ENCODE measurements at places on chromosomes 12 and 14.

GRCh38 chr14:92585981-92586937 lies 72.7 kb downstream of the RIN3 start:
- DNase-seq = no peak

GRCh38 chr14:67492538-67492937 lies 4.0 kb upstream of the TMEM229B start:
- no peak for DNase-seq

GRCh38 chr12:102609996-102610395 lies 129.6 kb upstream of the IGF1 start:
- DNase-seq = no peak

- DNase-seq = no peak
These were observed 46.5 kb upstream of the RTL1 start for GRCh38 chr14:100950024-100950423.

- no peak for DNase-seq
These were observed 33.5 kb downstream of the SMCO2 start for GRCh38 chr12:27480016-27480415.

DNA sequence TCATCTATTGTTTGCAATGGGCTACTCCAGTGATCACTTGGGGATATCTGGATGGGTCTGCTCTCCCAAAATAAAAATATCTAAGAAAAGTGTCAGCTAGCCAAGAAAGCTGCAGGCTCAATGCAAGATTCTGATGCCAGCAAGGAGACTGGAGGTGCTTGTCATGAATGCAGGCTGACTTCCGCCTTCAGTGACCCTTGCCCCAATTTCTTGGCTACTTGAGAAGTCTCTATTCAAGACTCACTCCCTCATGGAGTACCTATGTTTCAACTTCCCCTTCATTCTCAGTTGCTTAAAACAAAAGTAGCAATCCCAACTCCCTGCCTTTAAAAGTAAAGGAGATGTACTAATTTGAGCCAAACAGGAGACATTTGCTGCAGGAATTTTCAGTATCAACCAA lies 123.9 kb downstream of the GPR65 start:
- DNase-seq = no peak

All from C1 segment of cervical spinal cord (tissue), 14 donors.